ENCODE measurements at places on chromosomes 12 and 14. TPM values are rescaled to one million over a fixed set of nuclear protein-coding genes. Genes with fewer than 3 reads are reported as not detected.

Gene CPM
- total RNA-seq: not detected

Gene PRH2
- not detected for total RNA-seq

Gene LRRIQ1
- 10.6 TPM for total RNA-seq

Gene PGF
- total RNA-seq: 7.9 TPM

- no peaks in the 10 kb centered on the region for H3K36me3 ChIP-seq
- peaks cover 2% of the 10 kb centered on the region for H3K27me3 ChIP-seq
- DNase-seq: peak; percentile 80
- H3K27ac ChIP-seq: no peak overlapping the region
Measured at GRCh38 chr14:105087963-105088811, 23.0 kb upstream of the GPR132 start.

- no peaks in the 10 kb centered on the region for H3K36me3 ChIP-seq
- H3K27me3 ChIP-seq: peaks cover 2% of the 10 kb centered on the region
- DNase-seq: no peak
- no peaks in the 10 kb centered on the region for H3K4me1 ChIP-seq
- H3K27ac ChIP-seq: no peak overlapping the region
Measured at GRCh38 chr12:123743002-123743401, 19.1 kb upstream of the DNAH10 start.

GRCh38 chr14:68636597-68636996, 156.3 kb downstream of the ZFP36L1 start:
- DNase-seq: no peak
- H3K4me3 ChIP-seq: no peak overlapping the region
- H3K27me3 ChIP-seq: peaks cover 1% of the 10 kb centered on the region
- no peak overlapping the region for H3K27ac ChIP-seq
- H3K4me1 ChIP-seq: peaks cover 1% of the 10 kb centered on the region

- H3K4me1 ChIP-seq: no peaks in the 10 kb centered on the region
- H3K27ac ChIP-seq: no peak overlapping the region
- H3K36me3 ChIP-seq: no peaks in the 10 kb centered on the region
- no peaks in the 10 kb centered on the region for H3K27me3 ChIP-seq
- H3K4me3 ChIP-seq: no peak overlapping the region
- no peak for DNase-seq
Measured at GRCh38 chr14:72404998-72405397, 472.8 kb downstream of the RGS6 start.

DNA sequence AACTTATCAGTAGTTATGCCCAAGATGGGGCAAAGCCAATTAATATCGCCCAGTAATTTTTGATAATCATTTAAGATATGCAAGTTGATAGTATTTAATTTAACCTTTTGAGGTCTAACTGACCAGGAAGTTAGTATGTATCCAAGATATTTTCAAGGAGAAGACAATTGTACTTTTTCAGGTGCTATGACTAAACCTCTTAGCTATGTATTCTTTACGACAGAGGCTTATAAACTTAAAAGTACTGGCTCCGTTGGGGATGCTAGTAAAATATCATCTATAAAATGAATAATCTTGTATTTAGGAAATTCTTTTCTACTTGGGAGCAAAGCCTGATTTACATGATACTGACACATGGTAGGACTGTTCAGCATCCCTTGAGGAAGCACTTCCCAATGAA, 40.3 kb downstream of the TMTC3 start:
- no peak for DNase-seq
- no peak overlapping the region for H3K4me3 ChIP-seq
- H3K4me1 ChIP-seq: peaks cover 1% of the 10 kb centered on the region
- no peak overlapping the region for H3K27ac ChIP-seq

GRCh38 chr14:89465876-89466275, 48.8 kb upstream of the FOXN3 start:
- peak; percentile 26 for DNase-seq
- H3K36me3 ChIP-seq: no peaks in the 10 kb centered on the region
- H3K27ac ChIP-seq: no peak overlapping the region
- H3K4me1 ChIP-seq: peaks cover 17% of the 10 kb centered on the region
- no peak overlapping the region for H3K4me3 ChIP-seq

DNA sequence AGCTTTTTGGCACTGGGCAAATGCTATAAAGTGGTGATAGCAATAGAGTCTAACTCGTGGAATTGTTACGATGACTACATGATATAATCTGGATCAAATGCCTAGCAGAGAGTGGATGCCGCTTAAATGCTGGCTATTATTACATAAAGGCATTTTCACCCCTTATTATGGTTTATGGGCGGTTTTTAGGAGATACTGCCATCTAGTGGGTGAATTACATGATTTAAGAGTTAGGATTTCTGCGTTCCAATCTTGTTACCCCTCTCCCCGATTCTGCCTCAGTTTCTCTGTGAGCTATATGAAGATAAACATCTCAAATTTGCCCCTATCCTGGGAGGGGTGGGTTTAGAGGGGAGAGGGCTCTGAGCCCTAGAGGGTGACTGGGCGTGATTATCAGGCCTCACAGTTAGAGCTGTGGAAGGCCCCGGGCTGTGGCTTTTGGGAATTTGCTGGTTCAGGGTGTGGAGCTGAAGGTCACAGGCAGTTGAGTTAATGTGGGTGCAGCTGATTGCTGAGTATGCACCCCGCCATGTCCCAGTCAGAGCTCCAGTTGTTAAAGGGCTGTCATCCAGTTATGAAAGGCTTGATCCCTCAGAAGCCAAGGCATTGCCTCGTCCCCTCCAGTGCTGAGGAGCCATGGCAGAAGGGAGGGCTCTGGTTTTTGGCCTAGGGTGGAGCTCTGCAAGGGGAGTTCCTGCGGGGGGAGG, 14.4 kb downstream of the CLSTN3 start:
- no peak overlapping the region for H3K27ac ChIP-seq
- peaks cover 8% of the 10 kb centered on the region for H3K27me3 ChIP-seq
- H3K4me1 ChIP-seq: no peaks in the 10 kb centered on the region
- no peak for DNase-seq
- peaks cover 16% of the 10 kb centered on the region for H3K36me3 ChIP-seq
- H3K4me3 ChIP-seq: no peak overlapping the region

DNA sequence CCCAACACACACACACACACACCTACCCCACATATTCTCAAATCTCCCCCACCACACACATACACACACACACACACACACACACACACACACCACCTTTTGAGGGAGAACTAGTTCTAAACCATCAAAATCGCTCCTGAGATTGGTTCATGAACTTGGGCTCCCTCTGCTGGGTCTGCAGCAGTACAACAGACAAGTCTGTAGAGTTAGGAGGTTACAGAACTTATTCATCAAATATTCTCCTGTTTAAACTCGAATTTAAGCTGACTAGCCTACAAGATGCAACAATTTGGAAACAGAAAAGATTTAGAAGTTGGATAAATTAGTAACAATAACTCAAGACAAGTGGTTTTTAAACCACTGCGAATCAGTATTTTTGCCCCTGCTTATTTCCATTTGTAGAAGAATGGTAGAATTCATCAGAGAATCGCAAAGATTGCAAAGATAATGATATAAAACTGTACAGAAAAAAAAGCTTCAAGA, 136.4 kb upstream of the USP15 start:
- H3K4me1 ChIP-seq: no peaks in the 10 kb centered on the region
- no peak overlapping the region for H3K4me3 ChIP-seq
- no peaks in the 10 kb centered on the region for H3K36me3 ChIP-seq

GRCh38 chr14:95713596-95714371, at the start of gene TCL1A:
TSS of gene TCL1A (minus strand) at chr14:95714125. CDS start at chr14:95714066, 59 bp downstream.
- peaks cover 3% of the 10 kb centered on the region for H3K27me3 ChIP-seq
- no peak within 1 kb of the TSS for H3K27ac ChIP-seq
- no peak within 1 kb of the TSS for H3K4me3 ChIP-seq
- no peaks in the 10 kb centered on the region for H3K4me1 ChIP-seq
- DNase-seq: no peak
